ENCODE measurements at places on chromosomes 11 and 22.

GRCh38 chr11:71247551-71248250 lies 4.7 kb downstream of the SHANK2 start:
- DNase-seq: no peak

- DNase-seq: no peak
Observed at GRCh38 chr22:22386602-22387385, 121.7 kb downstream of the ZNF280B start.

DNA sequence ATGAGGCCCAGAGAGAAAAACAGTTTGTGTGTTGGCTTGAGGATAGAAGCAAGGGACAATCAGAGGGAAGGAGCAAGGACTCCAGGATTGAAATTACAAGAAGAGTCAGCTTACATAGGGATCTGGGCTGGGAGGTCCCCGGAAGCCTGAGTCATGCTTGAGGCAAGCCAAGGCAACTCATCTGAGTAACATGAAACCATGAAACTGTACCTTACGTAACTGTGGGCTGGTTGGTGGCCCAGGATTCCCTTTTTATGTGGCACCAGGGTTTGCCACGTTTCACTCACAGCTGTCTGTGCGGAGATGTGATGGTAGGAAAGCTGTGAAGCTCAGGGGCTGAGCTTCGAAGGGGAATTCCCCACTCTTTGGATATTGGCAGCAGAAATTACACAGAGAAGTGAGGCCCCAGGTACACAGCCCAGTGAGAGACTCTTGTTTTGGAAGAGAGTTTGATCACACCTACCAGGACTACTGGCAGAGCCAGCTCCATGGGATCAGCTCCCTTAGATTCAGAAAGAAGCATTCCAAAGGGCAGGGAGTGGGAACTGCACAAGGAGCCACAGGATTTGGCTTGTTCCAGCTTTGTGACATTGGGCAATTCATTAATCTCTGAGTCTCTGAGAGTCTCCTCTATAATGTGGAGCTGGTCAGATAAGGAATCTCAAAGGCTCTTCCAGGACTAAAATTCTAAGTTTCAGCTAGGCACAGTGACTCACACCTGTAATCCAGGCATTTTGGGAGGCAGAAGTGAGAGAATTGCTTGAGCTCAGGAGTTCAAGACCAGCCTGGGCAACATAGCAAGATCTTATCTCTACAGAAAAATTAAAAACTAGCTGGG lies 7.8 kb downstream of the SLC5A1 start:
- DNase-seq: no peak

DNA sequence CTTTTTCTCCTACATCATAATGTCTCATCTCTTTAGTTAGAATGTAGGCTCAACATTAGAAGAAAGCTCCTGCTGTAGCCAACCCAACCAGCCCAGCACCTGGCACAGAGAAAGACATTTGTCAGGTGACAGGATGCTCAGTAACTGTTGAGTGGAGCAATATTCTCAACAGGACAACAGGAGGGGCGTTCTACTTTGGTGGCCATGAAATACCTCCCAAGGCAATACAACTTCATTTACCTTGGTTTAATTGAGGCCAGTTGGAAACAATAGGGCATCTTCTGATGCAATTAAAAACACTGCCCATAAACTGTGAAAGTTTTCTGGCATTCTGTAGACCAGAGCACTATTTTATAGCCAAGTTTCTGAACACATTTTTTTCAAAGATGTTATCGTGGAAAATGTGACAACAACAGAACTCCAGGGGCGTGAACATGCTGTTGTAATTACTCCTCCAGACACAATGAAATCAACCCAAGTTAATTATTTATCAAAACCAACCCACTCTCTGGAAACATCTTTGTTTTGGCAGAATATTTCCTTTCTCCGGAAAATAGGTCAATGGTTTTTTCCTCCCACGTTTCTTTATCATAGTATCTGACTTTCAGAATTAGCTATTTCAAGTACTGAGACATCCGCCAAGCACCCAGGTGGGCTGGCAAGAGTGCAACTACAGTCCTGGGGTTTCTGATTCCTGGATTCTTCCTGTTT lies 538.1 kb downstream of the SOX6 start:
- no peak for DNase-seq

DNA sequence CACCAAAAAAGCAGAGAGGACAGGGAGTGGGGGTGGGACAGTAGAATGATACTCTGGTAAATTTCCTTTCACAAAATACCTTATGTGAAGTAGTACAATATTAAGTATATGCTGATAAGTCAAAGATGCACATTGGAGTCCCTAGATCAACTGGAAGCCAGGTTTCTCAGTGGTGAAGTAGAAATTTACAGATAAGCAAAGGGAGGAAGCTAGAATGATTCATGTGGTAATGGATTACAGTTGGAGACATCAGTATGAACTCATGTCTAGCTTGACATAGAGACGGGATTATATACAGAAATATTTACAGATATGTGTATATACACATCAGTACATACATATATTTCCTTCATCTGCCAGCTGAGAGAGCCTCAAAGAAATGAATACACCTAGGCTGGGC lies 21.5 kb downstream of the PLEKHB1 start:
- no peak for DNase-seq

DNA sequence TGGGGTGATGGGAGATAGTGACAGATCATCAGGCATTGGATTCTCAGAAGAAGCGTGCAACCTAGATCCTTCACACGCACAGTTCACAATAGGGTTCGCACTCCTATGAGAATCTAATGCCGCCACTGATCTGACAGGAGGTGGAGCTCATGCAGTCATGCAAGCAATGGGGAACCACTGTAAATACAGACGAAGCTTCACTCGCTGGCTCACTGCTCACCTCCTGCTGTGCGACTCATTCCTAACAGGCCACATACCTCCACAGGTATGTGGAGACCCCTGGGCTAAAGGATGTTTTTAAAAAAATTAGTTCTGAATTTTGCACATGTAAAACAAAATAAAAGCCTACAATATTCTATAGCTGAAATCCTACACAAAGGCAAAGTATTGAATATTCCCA lies 20.5 kb upstream of the TEAD1 start:
- DNase-seq: no peak

DNA sequence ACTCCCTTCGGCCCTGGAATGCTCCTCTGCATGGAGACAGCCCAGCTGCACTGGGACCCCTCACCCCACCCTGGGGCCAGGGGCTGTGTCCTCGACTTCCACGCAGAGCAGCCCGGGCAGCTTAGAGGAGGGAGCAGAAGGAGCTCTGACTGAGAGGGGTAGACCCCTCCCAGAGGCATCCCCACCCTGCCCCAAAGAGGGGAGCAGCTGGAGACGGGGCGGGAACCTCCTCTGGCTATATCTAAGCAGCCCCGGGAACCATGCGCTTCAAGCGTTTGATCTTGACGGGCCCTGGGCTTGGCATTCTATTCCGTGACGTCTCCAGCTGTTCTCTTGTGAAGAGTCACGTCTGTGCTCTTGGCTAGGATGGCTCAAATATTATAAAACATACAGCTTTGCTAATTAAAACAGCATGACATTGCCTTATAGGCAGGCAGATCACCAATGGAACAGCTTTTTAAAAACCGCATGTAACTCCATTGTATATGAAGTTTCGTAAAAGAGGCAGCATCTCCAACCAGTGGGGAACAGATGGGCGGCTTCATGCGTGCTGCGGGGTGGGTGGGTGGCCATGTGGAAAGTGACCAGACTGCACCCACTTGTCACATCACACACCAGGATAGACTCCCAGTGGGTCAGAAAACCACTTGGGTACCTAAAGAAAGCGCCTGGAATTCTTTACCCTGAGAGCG lies 7.7 kb downstream of the KCNQ1 start:
- DNase-seq: no peak

Measured in GM18507 (cell line).